Uterus (tissue), 4 donors: ENCODE measurements at places on chromosomes 3 and 15.

DNA sequence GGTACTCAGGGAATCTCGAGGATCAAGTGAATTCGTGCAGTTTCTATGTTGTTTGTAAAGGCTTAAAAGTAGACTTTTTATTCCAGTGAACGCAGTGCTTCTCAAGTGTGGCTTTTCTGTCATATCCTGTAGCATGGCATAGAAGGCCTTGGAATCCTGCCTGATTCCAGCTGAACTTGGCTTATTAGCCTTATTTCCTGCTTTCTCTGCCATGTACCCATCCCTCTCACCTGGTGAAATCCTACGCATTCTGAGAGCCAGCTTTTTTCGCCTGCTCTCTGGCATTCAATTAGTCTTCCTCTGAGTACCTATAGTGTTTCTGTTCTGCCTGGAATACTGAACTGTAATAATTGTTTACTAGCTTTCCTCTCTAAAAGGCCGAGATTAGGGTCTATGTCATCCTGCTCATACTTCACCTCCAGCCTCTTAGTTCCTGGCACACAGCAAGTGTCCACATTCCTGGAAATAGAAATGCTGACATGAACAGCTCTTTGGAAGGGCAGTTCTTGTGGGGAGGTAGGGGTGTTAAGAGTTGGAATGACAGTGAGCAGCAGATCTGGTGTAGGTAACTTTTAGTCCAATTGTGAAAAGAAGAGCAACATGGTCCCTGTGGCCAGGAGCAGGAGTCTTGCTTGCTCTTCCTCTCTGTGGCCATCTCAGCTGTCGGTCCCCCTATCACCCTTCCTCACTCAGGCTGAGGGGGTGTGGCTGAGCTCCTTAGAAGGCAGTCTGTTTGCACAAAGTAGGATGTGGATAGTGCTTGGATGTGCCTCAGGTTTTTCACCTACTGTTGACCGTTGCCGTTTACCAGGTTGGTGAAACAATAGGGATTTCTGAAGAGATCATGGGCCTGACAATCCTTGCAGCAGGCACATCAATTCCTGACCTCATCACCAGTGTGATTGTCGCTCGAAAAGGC, 30.4 kb downstream of the SLC24A1 start:
- no peak for DNase-seq

DNA sequence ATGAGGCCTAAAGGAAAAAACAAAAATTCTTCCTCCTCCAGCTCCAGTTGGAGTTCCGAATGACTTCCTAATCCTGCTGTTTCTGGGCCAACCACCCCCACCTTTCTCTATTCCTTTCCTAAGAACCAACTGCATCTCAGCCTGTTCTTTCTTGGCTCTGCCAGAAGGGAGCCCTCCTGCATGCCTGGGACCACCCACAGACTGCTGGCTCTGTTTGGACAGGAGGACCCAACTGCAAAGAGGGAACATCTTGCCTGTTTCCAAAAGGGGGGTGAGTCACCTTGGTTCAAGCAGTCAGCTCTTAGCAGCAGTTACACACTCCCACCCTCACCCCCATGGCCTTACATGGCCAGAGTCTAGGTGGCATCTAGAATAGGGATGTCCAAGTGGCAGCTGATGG, 116.0 kb upstream of the PRICKLE2 start:
- peak; percentile 53 for DNase-seq

DNA sequence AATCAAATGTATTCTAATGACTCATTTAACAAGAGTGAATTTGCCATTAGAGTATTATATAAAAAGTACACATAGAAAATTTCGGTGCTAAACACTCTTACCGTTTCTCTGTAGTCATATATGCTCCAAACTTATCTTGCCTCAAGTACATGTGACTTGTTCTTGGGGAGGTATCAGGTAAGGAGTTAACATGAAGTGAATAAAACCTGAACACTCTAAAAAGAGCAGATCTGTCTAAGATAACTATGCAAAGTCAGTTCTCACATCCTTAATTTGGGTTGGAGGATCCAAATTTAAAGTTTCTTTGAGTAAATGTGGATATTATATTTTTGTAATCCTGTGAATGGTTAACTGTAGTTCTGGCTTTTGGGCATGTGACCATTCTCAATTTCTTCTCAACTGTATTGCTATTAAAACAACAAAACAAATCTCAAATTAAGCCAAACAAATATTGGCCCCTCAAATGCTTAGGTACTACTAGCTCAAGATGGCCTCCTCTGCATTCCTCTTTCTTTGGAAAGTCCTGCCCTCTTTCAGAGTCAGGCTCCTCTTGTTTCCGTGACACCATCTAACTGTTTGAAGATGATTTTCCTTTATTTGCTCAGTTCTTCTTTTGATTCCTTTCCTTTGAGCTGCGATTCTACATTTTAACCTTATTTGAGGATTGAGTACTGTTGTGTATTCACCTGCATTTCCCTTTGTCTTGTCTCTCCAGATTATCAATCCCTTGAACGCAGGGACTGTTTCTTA, 4.2 kb downstream of the EDEM1 start:
- no peak for DNase-seq

- DNase-seq, result no peak
Observed at GRCh38 chr3:106577241-106577640, 708.4 kb upstream of the CBLB start.

GRCh38 chr3:175606650-175607318, 747.6 kb downstream of the NAALADL2 start:
- DNase-seq, result no peak

- DNase-seq, result no peak
Observed at GRCh38 chr3:76369170-76369569, 583.8 kb upstream of the ZNF717 start.

GRCh38 chr3:183927059-183927458, 42.4 kb upstream of the PARL start:
- DNase-seq, result no peak

GRCh38 chr15:70524470-70524869, 238.9 kb downstream of the UACA start:
- no peak for DNase-seq
